ENCODE measurements at places on chromosomes 2 and 18. TPM values are rescaled to one million over a fixed set of nuclear protein-coding genes. Genes with fewer than 3 reads are reported as not detected.

DNA sequence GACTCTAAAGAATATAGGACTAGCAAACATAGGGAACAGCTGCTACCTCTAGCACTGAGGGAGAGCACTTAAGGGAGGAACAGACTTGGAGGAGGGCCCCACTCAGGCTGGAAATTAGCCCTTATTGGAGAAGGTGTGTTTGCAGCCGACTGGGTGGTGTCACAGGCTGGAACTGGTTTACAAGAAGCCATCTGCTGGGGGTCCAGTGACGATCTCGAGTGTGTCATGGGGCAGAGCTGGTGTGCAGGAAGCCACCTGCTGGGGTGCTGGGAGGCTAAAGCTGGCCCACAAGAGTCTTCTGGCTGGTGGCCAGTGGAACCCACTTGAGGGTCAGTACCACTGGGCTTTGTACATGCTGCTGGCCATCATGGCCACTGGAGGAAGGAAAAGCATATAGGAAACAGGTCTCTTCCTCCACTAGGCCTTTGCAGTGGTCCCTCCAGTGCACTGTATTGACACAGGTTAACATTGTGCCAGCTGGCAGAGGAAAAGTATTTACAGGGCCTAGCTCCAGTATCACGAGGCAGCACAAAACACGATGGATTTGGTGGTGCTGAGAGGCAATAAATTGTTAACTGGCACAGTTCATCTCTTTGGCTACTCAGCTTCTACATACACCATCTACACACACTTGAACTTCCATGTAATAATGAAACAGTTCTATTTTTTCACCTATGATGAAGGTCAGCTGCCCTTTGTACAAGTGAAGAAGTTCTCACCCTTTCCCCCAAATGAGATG, 43.6 kb downstream of the MAP3K20 start:
- no peak for DNase-seq

GRCh38 chr2:55430211-55430975, 10.7 kb upstream of the CCDC88A start:
- DNase-seq, result no peak

GRCh38 chr2:37585982-37586621, 85.3 kb downstream of the CDC42EP3 start:
- DNase-seq, result peak; percentile 92

DNA sequence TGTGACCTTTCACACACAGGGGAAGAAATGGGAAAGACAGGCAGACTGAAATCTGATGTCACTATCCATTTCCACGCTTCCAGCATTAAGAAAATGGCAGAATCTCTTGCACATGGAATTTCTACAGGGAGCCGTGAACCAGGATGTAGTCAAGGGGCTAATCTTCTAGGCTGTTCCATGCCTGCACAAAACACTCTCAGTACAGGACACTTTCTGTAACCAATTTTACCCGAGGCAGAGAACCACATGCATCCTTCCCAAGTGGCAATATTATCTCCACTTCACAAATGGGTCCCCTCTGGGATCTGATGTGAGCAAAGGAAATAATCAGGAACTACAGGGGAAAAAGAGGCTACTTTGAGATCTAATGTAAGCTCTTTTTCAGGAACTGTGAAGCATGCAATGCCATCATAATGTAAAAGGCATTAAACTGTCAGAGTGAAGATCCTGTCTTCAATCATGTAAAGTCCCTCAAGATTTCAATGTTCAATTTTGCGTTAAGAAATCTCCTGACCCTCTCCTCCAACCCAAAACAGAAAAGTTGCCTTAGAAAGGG, 236.9 kb downstream of the RBM43 start:
- DNase-seq, result no peak

DNA sequence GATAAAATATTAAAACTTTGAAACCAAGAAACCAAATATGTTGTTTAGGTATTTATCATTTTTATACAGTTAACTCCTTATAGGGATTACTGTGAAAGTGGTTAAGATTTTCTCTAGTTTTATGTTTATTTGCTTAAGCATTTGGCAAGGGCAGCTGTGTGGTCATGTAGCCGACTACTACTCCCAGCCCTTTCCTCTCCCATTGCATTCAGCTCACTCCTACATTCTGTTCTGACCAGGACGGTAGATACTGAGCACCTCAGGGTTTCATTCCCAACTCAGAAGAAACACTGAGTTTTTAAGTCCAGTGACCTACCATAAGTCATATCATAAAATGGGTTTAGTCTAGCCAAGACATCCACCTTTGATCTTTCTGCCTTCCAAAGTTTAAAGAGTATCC, 19.8 kb downstream of the FZD5 start:
- no peak for DNase-seq

DNA sequence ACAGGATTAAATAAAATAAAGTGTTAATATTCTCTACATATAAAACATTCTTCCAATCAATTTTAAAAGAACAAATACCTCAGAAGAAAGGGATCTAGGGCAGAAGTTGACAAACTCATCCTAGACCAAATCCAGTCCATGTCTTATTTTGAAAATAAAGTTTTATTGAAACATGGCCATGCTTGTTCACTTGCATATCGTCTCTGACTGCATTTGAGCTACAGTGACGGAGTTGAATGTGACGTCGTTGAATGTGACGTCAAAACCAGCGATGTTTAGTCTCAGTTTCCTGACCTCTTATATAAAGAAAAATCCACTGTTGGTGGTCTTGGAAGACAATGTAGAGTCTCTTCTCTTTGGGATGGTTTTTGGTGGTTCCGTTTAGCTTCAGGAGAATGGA, 33.6 kb downstream of the GREB1L start:
- no peak for DNase-seq

GRCh38 chr18:24118750-24119577, 19.9 kb upstream of the CABYR start:
- DNase-seq, result peak; percentile 66

GRCh38 chr2:150769421-150769820, 282.0 kb upstream of the RND3 start:
- DNase-seq, result no peak

DNA sequence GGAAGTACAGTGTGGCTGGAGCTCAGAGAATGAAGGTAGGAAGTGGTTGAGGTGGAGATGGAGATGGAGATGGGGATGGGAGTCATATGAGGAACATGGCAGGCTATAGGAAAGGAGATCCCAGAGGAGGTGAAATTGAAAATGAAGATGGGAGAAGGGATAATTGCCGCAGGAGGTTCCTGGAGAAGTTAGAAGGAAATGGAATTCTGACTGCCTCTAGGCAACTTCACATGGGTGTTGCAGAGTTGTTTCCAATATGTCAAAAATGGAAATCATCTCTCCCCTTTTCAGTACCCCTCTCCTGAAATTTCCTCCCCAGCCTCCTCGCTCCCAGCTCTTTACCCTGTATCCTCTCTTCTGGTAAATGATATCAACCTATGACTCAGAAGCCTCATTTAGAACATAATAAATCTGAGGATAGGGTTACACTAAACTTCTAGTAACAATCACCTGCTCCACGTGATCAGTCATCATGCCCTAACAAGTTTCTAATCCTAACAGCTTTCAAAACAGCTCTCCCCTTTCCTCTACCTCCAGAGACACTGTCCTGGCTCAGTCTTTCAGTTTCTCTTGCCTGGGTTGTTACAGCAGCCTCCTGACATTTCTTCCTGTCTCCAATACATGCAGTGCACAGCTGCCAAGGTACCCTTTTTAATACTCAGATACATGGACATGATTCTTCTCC, 201.9 kb upstream of the RBMS1 start:
- DNase-seq, result peak; percentile 88

DNA sequence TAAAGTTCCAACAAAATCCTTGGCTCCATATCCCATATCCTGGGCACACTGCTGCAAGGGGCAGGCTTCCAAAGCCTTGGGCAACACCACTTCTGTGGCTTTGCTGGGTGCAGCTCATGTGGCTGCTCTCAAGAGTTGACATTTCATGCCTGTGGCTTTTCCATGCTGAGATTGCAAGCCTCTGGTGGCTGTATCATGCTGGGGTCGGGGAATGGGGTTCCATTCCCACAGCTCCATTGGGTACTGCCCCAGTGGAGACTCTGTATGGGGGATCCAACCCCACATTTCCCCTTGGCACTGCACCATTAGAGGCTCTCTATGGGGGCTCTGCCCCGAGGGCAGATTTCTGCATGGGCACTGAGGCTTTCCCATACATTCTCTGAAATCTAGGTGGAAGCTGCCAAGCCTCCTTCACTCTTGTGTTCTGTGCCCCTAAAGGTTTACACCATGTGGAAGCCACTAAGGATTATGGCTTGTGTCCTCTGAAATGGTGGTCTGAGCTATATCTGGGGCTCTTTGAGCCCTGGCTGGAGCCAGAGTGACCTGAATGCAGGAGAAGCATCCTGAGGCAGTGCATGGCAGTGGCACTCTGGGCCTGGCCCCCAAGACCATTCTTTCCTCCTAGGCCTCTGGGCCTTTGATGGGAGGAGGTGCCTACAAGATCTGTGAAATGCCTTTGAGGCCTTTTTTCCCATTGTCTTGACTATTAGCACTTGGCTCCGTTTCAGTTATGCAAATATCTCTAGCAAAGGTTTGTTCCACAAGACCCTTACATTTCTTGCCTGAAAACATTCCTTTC, 107.9 kb downstream of the PTGR3 start:
- no peak for DNase-seq

Gene GNAL
- 4.4 TPM for total RNA-seq

Gene PSMA8
- not detected for total RNA-seq

All from foreskin keratinocyte (primary cell).